ENCODE measurements at places on chromosomes 7 and 10.
A peak's percentile ranks its signal among the peaks of the same experiment; 100 is the strongest.

DNA sequence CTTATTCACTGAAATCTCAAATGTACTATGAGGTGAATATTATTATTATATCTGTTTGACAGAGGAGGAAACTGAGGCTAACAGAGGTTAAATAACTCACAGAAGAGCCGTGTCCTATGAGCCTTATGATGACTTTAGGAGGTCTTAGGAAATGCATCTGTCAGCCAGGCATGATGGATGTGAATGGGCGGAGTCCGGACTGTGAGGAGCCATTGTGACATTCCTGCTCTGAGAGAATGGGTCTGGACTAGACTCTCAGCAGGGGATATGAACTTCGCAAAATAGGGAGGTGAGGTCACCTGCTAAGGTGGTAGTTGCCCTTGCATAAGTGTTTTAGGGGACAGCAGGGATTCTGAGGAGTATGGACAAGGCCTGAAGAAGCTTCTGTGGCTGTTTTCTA, 153.6 kb downstream of the TMEM178B start:
- no peak for DNase-seq

GRCh38 chr10:43857206-43857930, 208.7 kb upstream of the ZNF32 start:
- DNase-seq, result no peak

GRCh38 chr10:62919776-62920175, 103.6 kb upstream of the EGR2 start:
- DNase-seq, result no peak

GRCh38 chr10:125103466-125103865, 56.9 kb downstream of the CTBP2 start:
- DNase-seq, result no peak

GRCh38 chr7:78530351-78530750, 731.8 kb downstream of the PHTF2 start:
- no peak for DNase-seq

- DNase-seq, result no peak
Observed at GRCh38 chr10:16662923-16663322, 141.2 kb upstream of the C1QL3 start.

GRCh38 chr7:141649865-141650634, 51.9 kb downstream of the DENND11 start:
- peak; percentile 22 for DNase-seq

DNA sequence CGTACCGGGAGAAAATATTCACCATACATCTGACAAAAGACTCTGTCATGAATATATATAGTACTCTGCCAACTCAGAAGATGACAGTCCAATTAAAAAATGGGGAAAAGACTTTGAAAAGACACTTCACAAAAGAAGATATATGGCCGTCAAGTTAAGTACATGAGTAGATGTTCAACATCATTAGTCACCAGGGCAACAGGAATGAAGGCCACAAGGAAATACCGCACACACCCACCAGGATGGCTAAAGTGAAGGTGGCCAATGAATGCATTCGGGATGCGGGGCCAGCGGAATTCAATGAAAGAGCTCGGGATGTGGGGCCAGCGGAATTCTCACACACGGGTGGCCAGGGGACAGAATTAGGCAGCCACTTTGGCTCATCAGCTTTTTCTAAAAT, 42.2 kb downstream of the MAD1L1 start:
- no peak for DNase-seq

- DNase-seq, result no peak
Observed at GRCh38 chr10:1354809-1355710, 298.9 kb downstream of the WDR37 start.

DNA sequence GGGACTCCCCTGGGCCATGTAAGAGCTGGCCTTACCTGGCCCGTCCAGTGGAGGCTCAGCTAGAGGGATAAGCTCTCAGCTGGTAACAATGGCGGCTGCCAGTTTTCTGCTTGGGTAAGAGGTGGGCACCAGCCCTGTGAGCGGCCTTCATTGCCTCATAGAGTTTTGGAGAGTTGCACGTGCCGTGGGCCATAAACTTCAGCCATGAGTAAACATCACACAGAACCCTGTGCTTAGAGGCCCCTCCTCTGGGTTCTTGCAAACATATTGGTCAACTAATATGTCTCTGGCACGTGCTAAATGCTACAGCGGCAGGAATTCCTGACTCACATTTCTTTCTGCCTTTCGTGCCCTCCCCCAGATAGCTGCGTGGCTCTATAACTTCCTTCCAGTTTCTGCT, 103.9 kb upstream of the LEP start:
- no peak for DNase-seq

- DNase-seq, result peak; percentile 44
Observed at GRCh38 chr10:91088300-91089140, 131.9 kb upstream of the PCGF5 start.

DNA sequence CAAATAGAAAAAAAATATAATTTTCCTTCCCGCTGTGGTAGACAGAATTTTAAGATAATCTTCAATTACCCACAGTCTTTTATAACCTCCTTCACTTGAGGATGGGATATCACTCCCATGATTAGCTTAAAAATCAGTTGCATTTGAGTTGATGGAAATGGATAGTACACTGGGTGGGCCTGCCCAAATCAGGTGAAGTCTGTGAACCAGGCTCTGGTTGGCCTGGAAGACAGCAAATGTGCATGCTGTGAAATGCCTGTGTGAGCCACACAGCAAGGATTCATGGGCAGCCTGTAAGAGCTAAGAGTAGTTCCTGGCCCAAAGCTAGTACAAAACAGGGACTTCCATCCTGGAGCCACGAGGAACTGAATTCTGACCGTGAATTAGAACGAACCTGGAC, 548.0 kb downstream of the CALN1 start:
- DNase-seq, result no peak

DNA sequence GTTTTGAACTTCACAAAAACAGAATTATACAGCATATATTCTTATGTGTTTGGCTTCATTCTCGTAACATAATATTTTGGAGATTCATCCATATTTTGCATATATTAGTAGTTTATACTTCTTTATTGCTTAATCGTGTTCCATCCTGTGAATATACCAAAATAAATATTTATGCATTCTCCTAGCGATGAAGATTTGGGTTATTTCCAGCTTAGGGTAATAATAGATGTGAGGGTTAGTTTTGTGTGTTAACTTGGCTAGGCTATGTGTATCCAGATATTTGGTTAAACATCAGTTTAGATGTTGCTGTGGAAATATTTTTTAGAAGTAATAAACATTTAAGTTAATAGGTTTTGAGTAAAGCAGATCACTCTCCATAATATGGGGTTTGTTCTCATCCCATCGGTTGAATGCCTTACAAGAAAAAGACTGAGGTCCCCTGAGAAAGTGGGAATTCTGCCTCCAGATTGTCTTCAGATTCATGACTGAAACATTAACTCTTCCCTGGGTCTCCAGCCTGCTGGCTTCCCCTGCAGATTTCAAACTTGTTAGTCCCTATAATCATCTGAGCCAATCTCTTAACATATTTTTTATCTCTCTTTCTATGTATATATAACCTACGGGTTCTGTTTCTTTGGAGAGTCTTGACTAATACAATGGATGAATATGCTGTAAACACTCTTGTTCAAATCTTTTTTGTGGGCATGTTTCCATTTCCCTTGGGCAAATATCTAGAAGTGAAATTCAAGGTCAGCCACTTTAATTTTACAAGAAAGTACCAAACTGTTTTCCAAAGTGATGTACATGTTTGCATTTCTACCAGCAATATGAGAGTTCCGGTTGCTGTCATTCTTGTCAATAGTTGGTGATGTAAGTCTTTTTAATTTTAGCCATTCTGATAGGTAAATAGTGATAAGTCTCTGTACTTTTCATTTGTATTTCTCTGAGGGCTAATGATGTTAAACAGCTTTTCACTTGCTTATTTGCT, 48.7 kb downstream of the PDK4 start:
- DNase-seq, result no peak

DNA sequence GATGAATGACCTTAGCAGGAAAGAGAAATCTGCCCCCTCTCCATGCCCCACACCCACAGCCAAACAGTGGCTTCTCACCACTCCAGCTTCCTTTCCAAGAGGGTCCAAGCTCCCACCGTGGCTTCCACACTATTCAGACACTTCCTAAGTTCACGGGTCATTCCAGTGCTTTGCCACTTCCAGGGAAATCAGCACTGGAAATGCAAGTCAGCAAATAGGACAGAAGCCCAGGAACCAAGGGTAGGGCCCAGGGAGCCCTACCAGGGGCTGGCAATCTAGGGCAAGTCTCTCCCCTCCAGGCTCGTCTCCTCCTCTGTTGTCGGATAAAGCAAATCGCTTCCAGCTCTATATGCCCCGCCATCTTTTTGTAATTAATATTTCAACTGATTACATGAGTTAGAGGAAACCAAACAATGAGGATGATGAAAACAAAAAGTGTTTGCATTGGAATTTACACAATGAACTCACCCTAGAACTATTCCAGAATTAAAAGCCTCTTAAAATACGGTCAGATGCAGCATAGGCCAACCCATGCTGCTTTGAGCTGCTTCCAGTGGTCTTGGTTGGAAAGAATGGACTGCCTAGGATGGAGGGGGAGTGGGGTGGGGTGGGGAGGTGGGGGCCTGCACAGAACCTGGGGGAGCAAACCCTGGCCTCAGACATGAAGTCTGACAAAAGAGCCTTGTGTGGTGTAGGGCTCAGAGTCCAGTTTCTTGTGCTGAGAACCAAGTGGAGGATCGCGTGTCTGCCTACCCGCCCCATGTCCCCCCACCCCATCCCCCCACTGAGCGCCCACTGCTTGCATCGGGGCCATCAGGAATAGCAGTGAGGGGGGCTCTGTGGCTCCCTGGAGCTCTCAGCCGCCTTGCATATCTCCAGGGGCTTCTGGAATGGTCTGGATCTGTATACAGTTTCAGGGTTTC, 74.6 kb upstream of the CPXM2 start:
- DNase-seq, result no peak

DNA sequence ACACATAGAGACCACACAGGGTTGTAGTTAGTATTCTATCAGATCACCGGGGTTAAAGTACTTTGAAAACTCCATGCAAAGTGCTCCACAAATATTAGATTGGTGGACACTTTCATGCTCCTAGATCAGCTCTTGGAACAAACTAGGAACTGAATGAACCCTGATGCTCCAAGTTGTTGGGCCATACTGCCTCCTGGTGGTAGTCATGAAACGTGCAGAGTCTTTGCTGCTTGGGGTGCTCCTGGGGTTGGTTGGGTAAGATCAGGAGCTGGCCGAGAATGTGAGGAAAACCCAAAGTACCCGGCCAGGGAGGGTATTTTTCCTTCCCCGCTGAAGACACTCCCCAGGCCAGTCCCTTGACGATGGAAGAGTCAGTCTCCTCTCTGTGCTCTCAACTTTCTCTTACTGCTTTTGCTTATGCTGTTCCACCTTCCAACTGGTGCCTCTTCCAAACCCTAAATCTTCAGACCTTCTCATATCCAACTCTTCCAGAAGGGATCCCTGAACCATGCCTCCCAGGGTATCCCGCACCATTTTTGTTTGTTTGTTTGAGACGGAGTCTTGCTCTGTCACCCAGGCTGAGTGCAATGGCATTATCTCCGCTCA, 918 bp upstream of the RPEL1 start:
- DNase-seq, result peak; percentile 69

- no peak for DNase-seq
Observed at GRCh38 chr10:78383378-78384048, 349.9 kb downstream of the RPS24 start.

DNA sequence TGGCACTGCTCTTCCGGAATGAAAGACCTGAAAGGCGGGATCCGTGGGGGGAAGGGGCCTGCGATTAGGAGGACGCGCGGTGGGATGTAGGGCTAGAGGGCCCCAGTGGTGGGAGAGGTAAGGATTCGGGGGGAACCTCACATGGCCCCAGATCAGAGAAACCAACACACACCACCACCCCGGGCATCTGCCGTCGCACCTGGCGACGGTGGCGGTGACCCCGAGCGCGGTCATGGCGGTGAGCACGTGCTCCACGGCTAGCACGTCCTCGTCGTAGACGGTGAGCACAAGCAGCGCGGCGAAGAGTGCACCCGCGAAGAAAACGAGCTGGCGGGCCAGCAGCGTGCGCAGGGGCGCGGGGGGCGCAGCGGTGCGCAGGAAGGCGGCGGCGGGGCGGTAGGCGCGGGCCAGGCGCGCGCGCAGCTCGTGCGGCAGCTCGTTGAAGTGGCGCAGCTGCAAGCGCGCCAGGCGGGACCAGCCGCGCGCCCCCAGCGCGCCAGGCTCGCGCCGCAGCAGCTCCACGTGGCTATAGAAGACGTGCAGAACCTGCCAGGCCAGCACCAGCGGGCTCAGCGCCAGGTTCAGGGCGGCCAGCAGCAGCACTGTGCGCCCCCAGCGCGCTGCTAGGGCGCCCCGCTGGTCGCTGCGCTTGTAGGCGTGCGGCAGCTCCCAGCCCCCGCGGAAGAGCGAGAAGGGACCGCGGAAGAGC, 5.7 kb downstream of the ATG9B start:
- DNase-seq, result peak; percentile 47

DNA sequence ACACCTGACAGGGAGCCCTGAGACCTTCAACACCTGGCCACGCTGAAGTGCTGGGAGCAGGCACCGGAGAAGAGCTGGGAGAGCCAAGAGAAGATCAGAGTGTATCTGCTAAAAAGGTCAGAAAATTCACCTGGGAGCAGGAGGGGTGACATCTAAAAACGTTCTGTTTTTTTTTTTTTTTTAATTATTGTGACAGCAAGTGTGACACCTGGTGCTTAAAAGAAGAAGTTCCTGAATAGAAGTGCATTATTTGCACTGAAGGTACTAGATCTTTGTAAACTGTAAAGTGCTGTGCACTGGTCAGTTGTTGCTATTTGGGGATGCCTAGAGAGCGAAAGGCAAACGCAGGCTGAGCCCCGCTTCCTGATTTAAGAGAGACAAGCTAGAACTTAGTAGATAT, 422.0 kb downstream of the PLXNA4 start:
- DNase-seq, result no peak

DNA sequence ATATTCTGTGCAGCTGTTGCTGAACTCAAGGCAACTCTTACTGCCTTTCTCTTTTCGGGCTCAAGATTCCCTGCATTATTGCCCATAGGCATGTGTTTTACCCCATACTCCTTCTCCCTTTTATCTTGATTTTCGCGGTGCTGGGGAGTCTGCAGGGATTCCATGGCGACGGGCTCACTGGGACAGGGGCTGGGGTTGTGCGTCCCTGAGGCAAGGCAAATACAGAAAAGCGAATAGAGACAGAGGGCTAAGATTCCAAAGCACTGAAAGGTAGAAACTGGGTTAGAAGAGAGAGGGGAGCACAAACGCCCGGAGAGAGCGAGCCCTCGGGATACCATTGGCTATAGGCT, 519 bp upstream of the RPP38 start:
- DNase-seq, result no peak
